Suppressor macrophage treated with lipopolysaccharide for 4 hours (primary cell): ENCODE measurements at places on chromosomes 11 and 22.

GRCh38 chr11:58513747-58514367 is 6.0 kb upstream of the OR5B21 start:
- DNase-seq = peak; percentile 35

GRCh38 chr11:130765406-130765805 is 150.9 kb downstream of the SNX19 start:
- DNase-seq = no peak

GRCh38 chr11:15150507-15150906 is 35.8 kb downstream of the INSC start:
- no peak for DNase-seq

DNA sequence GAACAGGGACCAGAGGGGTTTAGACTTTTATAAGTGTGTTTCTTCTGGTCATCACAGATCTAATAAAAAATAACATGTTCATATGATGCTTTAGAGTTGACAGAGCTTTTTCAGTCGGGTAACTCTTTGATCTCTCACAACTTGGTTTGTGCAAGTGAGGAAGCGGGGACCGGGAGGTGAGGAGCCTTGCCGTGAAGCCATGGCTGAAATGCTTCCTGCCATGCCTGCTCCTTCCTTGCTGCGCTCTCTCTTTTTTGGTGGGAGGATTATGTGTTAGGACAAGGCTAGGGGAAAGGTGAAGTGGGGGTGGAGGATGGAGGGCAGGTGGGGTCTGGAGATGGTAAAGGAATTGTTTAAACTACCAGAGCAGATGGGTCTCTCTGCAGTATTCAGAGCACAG is 23.8 kb downstream of the TEAD1 start:
- no peak for DNase-seq

DNA sequence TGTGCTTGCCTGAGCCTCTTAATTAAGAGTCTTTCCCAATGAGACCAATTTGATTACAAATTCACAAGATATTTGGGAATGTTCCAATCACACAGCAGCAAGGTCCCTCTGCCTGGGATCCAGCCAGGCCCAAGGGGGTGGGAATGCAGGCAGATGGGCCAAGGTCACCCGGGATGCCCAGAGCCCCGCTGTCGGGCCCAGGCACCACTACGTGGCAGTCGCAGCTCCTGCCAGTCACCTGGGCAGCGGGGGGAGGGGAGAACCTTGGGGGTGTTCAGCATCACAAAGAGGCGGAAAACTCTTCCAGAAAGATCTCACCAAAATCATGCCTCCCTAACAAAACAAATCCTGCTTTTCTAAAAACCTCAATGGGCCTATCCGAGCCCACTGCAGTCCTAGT is 30.9 kb downstream of the PPM1F start:
- no peak for DNase-seq
